ENCODE measurements at places on chromosomes 5 and 9.

- DNase-seq, result no peak
Observed at GRCh38 chr5:102450313-102450990, 48.3 kb downstream of the SLCO6A1 start.

DNA sequence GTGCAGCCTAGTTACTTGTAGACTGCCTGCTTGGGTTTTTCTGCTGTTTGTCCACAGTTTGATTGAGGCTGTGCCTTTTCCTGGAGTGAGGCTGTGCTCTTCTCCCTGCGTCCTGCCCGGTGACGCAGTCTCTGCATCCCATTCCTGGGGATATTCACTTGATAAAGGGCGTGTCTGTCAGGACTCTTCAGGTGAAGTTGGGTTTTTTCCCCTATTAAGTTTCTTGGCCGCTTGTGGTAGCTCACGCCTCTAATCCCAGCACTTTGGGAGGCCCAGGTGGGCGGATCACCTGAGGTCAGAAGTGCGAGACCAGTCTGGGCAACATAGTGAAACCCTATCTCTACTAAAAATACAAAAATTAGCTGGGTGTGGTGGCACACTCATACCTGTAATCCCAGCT, 50.0 kb upstream of the SUSD3 start:
- no peak for DNase-seq

- DNase-seq, result no peak
Observed at GRCh38 chr9:108911820-108912219, 22.1 kb downstream of the ELP1 start.

- no peak for DNase-seq
Observed at GRCh38 chr9:121721770-121722169, 70.3 kb downstream of the DAB2IP start.

DNA sequence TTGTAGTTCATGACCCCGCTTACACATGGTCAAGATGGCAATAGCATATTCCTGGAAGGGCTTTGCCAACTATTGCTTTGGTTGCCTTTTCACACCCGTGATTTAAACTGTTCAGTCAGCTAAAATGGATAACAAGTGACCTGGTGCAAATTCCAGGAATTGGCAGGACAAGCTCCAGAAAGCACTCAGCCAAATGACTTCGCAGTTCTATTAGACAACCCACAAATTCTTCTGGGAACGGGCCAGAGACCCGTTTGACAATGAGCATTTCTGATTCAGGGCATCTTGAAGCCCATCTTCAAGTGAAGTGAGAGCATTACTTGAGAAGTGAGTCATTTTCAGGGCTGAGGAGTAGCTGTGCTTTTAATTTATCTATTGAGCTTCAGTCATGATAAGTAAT, 165.0 kb downstream of the DROSHA start:
- DNase-seq, result no peak

DNA sequence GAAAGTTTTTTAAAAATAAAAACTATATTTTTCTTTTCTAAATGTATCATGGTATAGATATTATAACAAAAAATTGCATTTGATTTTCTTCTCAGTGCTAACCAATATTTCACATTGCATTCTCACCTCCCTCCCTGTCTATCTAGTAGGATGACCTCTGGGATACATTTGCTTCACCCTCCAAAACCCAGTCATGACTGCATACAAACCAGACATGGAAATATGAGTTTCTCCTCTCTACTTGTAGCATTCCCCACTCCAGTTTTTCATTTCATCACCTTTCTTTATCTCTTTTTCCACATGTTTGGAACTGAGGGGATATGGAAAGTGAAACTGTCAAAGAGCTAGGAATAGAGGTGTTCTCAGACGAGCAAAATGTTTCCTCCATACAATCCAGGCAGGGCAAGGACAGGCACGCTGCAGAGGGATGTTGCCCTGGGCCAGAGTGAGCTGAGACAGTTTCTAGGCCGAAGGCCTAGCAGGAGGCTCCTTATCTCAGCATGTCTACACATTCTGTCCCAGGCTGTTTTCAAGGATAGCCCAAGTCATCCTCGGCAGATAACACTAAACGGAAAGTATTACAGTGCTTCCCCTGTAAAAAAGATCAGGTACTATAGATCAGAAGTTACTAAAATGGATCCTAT, 46.7 kb downstream of the MEF2C start:
- DNase-seq, result peak; percentile 15

GRCh38 chr9:18866121-18866831, 166.7 kb downstream of the SAXO1 start:
- DNase-seq, result no peak

DNA sequence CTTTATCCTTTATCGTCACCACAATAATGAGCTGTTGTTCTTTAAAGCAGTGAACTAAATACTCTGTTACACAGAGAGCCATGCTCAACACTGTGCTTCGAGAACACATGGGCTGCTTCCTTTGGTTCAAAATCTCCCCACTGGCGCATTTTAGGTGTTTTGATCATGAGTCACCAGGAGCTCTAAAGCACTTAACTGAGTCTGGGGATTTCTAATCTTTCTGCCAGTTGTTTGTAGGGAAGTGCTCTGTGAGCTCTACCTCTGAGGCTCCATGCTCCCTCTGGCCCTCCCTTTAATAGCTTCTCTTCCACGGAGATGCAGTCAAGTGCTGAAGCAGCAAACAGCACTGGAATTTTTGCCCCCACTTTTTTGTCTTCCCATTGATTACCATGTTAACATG, 17.0 kb downstream of the ERAP2 start:
- no peak for DNase-seq

- no peak for DNase-seq
Observed at GRCh38 chr5:96709152-96709821, 47.1 kb downstream of the CAST start.

DNA sequence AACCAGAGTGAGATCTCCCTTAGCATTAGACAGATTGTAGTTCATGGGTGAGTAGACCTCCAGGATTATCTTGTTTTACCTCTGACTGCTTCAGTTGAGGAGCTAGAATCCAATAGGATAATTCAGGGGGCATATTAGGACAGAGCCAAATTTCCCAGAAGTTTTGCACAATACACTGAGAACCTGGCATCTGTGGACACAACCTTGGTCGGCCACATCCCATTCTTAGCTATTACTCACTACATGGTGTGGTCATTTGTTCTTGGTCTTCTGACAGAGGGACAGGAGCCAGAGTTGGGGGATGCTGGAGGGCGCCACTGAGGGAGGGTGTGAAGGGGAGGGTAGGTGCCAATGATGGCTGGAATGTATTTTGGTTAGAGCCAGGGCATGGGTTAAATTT, 66.6 kb downstream of the NPR3 start:
- no peak for DNase-seq

DNA sequence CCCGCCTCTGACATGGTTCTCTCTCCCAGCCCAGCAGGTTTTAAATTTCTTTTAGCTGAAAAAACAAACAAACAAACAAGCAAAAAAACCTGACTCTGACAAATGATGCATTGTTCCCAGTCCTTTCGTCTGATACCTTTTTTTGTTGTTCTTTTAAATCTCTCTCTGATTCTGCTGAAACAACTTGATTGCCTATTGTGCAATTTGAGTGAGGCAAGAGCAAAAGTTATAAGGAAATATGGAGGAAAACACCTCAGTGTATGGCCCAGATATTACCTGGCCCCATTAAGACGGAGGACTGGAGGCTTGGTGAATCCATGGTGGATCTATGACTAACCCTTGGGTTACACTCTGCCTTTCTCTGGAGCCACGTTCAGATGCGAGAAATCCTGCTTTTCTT, 164.0 kb downstream of the MELK start:
- no peak for DNase-seq

DNA sequence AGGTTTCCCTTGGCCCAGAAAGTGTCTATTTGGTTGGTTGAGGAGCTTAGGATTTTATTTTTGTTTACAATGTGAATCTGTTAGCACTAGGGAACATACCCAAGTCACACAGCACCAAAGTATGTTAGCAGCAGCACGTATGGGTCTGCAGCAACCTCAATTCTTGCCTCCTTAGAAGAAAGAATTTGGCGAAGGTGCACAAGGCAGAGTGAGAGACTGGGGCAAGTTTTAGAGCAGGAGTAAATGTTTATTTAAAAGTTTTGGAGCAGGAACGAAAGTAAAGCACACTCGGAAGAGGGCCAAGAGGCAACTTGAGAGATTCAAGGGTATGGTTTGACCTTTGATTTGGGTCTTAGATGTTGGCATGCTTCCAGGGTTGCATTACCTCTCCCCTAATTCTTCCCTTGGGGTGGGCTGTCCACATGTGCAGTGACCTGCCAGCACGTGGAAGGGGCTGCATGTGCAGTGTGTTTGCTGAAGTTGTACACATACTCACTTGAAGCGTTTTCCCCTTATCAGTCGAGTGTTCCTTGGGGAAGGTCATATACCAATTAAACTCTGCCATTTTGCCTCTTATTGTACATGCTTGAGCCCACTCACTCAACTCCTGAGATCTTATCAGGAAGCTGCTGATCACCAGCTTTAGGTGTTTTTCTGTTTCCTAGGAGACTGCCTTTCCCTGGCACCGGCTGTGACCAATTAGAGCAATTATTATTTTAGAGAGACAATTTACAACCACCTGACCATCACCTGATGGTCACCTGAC, 64.9 kb upstream of the SHC3 start:
- DNase-seq, result no peak

GRCh38 chr5:135026645-135027265, 7.3 kb downstream of the PITX1 start:
- DNase-seq, result no peak

DNA sequence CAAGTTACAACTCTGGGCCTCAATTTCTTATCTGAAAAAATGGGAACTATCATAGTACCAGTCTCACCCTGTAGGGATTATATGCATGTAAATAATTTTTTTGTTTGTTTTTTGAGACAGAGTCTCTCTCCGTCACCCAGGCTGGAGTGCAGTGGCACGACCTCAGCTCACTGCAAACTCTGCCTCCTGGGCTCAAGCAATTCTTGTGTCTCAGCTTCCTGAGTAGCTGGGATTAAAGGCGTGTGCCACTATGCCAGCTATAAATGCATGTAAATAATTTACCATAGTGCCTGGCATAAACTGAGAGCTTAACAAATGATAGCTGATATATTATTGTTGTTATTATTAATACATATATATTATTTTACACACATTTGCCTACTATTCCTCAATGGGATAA, 3.0 kb upstream of the ARHGAP26 start:
- DNase-seq, result no peak

GRCh38 chr9:115596746-115597080, 478.8 kb upstream of the TNC start:
- DNase-seq, result no peak

DNA sequence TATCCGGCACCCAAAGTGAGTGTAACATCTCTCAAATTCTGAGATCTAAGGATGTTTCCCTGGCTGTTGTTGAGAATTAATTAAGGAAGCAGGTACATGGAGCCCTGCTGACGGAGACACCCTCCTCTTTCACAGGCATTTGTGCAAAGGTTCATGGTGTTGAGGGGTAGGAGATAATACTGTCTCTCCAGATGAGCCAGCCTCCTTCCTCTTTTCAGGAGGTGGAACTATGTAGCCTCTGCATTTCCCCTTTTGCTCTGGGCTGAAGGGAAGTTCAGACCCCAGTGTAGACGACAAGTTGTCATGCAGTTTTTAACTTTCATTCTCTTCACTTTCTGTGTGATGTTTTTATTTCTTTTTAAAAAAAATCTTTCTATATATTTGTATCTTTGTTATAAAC, 107.5 kb downstream of the GALNT10 start:
- peak; percentile 37 for DNase-seq

GRCh38 chr5:78509884-78510769, 138.4 kb downstream of the LHFPL2 start:
- DNase-seq, result peak; percentile 56

GRCh38 chr5:80194468-80194867, 61.4 kb downstream of the SERINC5 start:
- no peak for DNase-seq

DNA sequence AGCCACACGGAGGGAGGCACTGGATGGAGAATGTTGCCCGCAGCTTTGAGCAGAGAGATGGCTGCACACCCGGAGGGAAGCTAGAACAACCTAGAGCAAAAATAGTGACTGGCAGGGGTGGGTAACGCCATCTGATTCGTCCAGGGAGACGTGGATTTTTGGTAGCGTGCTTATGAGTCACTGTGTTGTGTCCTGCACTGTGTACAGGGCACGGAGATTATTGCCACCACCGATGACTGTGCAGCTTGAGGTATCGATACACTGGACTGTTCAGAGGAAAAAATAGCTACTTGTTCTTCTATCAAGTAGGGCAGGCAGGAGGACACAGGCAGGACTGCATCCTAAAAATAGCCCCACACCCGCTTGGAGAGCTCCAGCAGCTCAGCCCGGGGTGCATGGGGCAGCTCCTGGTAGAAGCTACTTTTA, 6.0 kb downstream of the UBE2QL1 start:
- no peak for DNase-seq

GRCh38 chr5:58735637-58736036, 152.8 kb downstream of the RAB3C start:
- no peak for DNase-seq

DNA sequence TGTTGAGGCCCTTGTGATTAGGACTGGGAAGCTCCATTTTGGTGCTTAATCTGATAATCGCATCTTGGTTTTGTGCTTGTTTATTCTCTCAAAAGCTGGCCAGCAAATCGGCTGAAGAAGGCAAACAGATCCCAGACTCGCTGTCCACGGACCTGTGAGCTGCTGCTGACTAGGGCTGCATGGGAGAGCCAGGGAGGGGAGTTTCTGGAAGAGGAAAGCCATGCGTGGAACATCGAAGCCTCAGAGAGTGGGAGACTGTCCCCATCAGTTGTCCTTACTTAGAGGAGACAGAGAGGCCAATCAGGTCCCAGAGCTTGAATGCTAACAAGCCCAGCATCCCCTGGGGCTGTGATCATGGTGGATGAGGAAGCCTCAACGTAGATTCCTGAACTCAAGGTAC, 23.0 kb upstream of the FOXI1 start:
- no peak for DNase-seq

GRCh38 chr9:93962017-93962416, 6.9 kb upstream of the BARX1 start:
- DNase-seq, result no peak

GRCh38 chr5:102545175-102545574, 46.4 kb upstream of the SLCO6A1 start:
- DNase-seq, result no peak

DNA sequence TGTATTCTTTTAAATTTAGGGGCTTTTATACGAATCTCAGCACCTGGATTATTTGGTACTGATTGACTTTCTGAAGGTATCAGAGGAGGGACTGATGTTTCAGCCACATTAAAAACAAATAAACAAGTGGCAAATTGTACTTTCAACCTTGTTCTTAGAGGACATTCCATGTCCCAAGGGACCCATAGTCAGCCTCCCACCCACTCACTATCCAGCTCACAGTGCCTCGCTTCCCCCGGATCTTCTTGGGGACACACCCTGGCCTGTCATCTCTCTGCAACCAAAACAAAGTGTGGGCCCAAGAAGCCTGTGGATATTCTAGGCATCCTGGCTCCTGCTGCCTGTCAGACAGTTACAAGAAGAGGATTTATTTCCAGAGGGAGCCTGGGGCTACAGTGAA, 8.8 kb upstream of the BOD1 start:
- no peak for DNase-seq

GRCh38 chr5:68562308-68562707, 346.8 kb downstream of the PIK3R1 start:
- DNase-seq, result peak; percentile 78

GRCh38 chr9:133814586-133815208, 76.5 kb upstream of the SARDH start:
- no peak for DNase-seq

- no peak for DNase-seq
Observed at GRCh38 chr9:108634672-108635462, 220.9 kb downstream of the ACTL7B start.

GRCh38 chr9:126328407-126328806, 1.8 kb downstream of the MVB12B start:
- DNase-seq, result no peak

GRCh38 chr9:127812936-127813675, 10.4 kb downstream of the FPGS start:
- no peak for DNase-seq
